ENCODE measurements at places on chromosomes 16 and 17.

DNA sequence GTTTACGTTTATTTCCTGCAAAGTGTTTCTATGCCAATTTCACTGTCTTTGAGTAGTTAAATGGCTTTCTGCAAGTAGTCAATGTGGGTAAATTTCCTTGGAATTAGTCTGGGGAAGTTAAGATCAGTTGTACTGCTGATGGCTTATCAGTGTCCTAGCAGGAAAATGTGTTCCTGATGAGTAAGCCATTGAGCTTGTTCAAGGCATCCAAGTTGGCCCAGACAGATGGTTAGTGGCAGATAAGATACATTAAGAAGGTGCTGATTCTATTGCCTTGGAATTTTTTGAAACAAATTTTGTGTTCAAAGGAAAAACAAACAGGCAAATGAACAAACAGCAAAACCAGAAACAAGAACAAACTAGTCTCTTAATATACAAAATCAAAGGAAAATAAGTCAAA, 258.4 kb downstream of the MAP2K6 start:
- no peak for DNase-seq

DNA sequence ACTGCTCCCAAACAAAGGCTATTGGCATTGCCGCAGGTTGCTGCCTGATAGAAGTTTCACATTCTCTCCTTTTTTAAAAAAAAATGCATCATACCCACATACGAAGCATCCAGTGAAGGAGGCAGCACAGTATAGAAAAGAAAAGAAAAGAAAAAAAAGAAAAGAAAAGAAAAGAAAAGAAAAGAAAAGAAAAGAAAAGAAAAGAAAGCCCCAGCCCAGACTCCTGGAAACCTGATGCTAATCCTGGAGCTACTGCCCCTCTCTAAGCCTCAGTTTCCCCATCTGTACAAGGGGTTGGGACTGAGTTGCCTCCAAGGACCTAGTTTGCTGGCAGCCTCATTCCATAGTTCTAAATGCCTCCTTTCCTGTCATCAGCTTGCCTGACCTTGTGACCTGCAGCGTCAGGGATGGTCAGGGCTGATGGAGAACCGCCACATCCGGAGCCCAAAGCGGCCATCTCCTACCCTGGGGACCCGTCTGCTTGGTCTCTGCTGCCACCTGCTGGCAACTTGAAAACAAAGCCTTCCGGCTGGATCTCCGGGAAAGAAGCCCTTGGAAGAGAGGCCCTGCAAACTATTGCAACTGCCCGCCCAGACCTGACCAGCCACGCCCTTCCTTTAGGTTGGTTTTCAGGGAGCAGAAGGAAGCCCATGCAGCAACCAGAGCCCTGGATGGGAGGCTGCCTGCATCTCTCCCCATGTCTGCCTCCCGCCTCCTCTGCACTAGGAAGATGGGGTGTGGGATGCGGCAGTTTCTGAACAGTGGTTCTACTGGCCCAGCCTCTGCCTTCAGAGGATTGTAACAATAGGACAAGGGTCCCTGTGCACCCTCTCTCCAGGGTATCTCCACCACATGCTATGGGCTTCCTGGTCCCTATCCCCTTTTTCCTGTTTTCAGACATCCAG, 13.0 kb downstream of the AIPL1 start:
- peak; percentile 91 for DNase-seq

GRCh38 chr16:58195771-58196170, 2.1 kb downstream of the CSNK2A2 start:
- DNase-seq: no peak

DNA sequence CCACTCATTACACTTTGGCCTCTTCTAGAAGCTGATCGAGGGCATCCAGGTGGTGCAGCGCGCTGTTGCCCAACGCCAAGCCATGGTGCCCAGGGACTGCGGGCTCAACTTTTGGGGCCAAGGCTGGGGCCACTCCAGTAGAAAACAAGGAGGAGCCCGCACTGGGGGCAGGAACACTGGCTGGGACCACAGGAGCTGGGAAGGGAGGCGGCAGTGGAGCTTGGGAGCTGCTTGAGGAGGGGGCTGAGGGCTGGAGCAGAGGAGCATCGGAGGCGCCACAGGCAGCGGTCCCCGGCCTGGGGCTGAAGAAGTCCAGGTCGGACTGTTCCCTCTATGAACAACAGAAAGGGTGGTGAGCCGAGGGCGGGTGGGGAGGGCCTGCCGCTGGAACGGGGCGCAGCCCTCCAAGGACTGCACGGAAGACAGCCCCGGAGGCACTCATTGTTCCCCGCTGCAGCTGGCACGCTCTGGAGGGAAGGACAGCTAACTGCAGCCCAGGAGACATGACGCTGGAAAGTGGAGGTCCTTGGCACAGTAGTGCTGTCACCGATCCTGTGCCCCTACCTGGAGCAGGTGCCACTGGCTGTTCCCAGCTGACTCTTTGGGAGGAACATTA, 21.5 kb downstream of the GGA3 start:
- no peak for DNase-seq

GRCh38 chr16:3010510-3010909, 2.2 kb upstream of the CLDN9 start:
- no peak for DNase-seq

- no peak for DNase-seq
Observed at GRCh38 chr17:54956791-54957190, 11.7 kb downstream of the COX11 start.

GRCh38 chr16:13997933-13998332, 73.2 kb upstream of the MRTFB start:
- no peak for DNase-seq

GRCh38 chr16:54630284-54630967, 300.2 kb upstream of the IRX5 start:
- no peak for DNase-seq

DNA sequence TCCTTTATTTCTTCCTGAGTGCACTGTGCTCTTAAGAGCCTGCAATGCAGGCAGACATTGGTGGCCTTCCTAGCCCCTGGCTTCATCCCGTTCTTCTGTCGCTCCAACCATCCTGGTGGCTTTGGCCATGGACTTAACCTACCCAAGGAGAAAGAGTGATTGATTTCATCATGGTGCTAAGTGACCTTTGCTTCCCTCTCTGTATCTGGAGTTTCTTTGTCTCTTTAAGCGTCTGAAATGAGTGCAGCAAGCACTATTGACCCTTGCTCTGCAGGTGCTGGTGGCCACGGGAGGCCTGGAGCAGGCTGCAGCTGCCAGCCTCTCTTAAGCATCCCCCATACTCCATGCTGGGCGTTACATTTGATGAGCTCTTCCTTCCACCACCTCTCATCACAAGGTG, 60.5 kb downstream of the RAP1GAP2 start:
- DNase-seq: no peak

DNA sequence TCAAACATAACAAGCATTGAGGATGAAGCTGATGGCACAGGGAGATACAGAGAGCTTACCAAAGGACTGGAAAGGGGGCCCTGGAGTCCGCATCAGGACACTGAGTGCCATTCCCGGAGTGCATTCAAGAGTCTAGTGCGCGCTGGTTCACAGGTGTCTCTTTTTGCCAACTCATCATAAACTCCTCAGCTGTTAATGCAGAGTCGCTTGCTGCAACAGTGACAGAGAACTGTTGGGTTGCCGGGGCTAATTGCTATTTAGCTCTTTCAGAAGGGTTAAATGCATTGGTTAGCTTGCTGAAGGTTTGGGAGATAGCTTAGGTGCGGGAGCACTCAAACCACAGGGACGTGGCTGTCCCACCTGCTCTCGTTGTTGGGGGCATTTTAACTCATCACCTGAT, 1091.6 kb upstream of the EEF2KMT start:
- DNase-seq: no peak

- no peak for DNase-seq
Observed at GRCh38 chr17:41307647-41308046, 1.5 kb downstream of the KRTAP16-1 start.

DNA sequence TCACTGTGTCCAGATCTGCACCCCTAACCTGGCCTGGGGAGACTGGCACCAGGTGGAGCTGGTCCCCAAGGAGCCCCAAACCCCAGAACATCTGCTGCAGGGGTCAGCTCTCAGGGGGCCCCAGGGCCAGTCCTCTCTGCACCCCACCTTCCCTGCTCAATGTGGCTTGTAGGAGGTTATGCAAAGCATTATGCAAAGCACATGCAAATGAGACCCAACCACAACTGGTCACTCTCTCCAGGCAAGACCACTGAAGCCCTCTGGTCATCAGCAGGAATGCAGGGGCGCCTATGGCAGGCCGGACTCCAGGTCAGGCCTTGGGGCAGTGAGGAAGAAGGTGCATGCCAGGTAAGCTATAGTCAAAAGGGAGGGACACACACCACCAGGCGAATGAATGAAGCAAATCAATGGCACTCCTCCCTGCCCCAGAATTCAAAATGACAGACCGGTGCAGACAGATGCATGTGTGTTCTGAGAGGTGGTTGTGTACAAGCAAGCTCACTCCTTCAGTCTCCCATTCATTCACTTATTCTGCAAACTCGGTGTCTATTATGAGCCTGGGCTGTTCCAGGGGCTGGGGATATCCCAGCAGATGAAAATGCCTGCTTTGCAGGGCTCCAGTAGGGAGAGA, 48.0 kb downstream of the TMEM235 start:
- DNase-seq: no peak

- no peak for DNase-seq
Observed at GRCh38 chr16:89183975-89184676, 12.6 kb downstream of the CDH15 start.

DNA sequence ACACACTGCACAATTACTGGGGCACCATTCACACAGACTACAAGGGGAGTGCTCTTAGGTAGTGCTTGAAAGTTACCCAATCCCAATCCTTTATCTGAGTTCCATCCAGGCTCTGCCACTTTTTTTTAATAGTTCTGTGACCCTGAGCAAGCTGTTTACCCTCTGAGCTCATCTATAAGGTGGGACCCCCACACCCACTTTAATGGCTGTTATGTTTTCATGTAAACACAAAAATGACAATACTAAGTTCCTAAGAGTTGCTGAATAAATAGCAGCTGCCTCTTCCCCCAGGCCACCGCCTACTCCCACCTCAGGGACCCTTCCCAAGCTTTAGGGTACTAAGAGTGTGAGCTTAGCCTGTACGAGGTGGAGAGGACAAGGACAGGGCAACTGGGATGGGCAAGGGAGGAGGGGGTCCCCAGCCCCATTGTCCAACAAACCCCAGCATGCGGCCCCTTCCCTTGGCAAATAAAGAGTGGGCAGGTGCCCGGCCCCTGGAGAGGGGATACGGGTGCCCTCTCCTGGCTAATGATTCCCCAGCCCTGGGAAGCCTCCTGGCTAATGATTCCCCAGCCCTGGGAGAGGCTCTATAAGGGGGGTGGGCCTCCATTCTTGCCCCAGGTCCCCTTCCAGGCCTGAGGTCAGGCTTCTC, 14.6 kb downstream of the SLC13A2 start:
- DNase-seq: no peak

DNA sequence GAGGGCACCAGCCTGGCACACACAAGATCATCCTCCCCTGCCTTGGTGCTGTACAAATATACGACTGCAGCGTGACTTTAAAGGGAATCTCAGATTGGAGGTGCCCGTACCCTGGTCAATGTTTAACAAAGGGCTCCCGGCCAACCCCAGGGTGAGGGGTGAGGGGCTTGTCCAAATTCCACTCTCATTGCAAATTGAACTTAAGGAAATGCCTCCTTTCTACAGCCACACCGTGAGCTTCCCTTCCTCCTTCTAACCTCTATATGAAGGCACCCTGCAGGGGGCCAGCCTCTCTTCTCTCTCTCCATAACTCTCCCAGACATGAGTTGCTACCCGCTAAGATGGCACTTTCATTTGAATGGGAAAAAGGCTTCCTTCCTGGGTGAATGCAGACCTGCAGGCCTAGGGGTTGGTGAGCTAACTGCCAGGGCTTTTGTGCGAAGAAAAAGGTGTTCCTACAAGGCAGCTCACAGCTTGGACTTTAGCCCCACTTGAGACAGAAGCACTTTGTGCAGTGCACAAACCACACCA, 76.6 kb downstream of the IRF8 start:
- DNase-seq: no peak

GRCh38 chr16:66706506-66706880, 9.9 kb upstream of the CMTM4 start:
- DNase-seq: no peak

- DNase-seq: no peak
Observed at GRCh38 chr16:77856438-77857160, 68.2 kb downstream of the VAT1L start.

DNA sequence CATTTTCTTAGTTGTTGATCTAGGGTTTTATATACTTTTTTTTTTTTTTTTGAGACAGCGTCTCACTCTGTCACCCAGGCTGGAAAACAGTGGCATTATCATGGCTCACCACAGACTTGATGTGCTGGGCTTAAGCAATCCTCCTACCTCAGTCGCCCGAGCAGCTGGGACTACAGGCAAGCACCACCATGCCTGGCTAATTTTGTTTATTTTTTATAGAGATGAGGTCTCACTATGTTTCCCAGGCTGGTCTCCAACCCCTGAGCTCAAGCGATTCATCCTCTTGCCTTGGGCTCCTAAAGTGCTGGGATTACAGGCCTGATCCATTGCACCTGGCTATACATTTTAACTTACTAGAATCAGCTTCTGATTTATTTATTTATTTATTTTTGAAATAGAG, 34.2 kb upstream of the ATP2A3 start:
- DNase-seq: no peak

DNA sequence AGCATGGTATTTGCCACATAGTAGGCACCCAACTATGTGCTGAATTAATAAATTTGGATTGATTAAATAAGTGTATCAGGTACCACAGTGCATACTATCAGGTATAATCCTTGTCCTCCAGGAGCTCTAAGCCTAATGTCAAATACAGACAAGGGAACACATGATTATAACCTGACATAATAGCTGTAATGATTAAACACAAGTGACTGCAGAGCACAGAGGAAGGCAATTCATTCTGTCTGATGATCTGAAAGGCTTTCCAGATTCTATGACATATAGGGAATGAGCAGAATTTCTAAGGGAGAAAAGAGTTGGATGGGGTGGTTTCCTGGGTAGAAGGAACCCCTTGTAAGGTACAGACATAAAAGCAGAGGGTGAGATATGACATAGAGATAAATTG, 273.5 kb downstream of the KIF2B start:
- DNase-seq: no peak

- DNase-seq: no peak
Observed at GRCh38 chr16:20878682-20879147, 21.4 kb downstream of the DCUN1D3 start.

DNA sequence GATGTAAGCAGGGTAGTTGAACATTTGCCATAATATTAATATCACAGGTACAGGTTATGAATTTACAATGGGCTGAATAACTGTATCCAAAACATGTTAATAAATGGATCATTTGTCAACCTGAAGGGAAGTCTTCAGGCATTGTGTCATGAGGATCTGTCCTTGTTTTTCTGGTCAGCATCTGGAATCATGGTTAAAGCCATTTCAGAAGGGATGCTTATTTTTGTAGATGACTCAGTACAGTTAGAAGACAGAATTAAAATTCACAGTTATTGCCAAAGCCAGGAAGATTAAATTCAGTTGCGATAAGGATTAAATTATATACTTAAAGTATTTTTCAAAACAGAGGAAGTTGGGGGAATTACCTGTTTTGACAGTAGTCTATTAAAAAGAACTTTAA, 8.0 kb downstream of the PSMD11 start:
- no peak for DNase-seq

DNA sequence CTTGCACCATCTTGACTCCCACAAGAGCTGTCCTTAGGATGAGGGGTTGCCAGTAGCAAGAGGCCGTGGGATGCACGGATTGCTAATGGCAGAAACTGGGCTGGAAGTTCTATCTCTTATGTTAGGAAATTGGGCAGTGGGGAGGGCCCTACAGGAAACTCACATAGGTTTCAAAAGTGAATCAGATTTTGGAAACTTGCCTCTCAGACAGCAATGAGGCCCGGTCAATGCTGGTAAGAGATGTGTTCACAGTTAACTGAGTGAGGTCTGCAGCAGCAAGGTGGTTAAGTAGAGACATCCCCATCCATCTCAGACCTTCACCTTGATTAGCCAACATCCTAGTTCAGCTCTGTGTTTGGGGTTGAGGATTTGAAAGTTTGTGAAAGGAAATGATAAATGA, 164.7 kb downstream of the ABCA8 start:
- no peak for DNase-seq
